Testis (tissue), 5 donors: ENCODE measurements at places on chromosomes 2 and 18. TPM values are rescaled to one million over a fixed set of nuclear protein-coding genes. Genes with fewer than 3 reads are reported as not detected.

DNA sequence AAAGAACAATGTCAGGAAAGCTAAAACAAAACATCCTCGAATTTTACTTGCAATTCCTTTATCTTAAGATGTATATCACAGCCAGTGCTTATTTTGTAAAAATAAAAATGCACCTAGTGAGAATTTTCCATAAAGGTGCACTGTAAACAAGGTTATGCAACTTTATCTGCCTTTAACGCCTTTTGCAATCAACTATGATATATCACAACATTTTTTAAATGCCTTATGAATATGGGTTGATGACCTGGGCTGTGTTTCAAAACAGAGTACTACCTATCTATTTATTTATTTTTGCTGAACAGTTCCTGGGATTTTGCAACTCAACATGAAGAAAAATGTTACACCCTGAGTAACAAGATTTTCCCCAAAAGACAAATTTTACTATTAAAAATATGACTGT lies 869.8 kb downstream of the CPS1 start:
- no peak for DNase-seq

PARD3B gene
- 14.6 TPM for polyA plus RNA-seq

GRCh38 chr2:113276761-113277425 lies 1.8 kb downstream of the PAX8 start:
- DNase-seq, result no peak

B3GNT7 gene
- 2.6 TPM for polyA plus RNA-seq

ZNF514 gene
- 21.9 TPM for polyA plus RNA-seq

- peak; percentile 51 for DNase-seq
These were observed 290.7 kb upstream of the SLC14A2 start for GRCh38 chr18:45324495-45325113.

DCDC2C gene
- 9.9 TPM for polyA plus RNA-seq

RAB31 gene
- polyA plus RNA-seq, result 81.5 TPM

- DNase-seq, result no peak
These were observed 70.2 kb upstream of the RALBP1 start for GRCh38 chr18:9405130-9405529.

DNA sequence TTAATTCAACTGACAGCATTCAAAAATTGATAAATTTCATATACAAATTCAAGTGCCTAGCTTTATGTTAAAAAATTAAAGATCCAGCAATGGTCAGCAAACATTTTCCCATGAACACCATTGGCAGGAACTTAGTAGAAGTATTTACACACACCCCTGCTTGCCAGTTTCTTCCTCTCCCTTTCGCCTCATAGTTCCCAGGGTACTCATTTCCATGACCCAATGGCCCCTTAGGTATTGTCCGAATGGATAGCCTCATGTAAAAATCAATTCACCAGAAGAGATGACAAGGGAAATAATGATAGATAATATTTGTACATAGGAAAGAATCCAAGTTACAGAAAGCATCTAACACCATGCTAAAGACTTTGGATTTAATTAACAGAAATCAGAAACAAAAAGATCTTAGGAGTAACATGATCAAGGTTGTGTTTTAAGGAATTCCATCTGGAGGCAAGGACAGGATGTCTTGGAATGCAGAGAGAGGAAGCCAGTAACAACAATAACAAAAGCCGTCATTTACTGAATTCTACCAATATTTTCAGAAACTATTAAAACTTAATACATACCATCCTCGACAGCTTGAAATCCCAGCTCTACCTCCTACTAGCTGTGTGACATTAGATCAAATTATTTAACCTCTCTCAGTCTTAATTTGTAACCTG lies 423.0 kb downstream of the IRS1 start:
- DNase-seq, result no peak

DNA sequence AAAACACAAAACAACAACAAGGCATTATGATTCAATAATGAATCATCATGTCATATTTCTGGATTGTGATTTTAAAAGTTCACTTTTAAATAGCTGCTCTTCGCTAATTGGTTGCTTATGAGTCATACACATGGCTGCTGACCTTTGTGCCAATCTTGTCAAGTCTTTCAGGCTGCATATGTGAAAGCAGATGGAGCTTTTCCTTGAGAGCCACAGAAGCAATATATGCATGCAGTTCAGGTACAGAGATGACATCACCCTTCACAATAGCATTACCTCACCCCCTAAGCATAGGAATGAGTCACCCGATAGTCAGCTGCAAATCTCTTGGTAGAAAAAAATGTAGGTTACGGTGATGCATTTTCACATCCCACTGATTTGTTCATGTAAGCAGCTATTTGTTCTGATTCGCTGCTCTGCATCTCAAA lies 27.2 kb downstream of the EIF2AK3 start:
- peak; percentile 17 for DNase-seq

- DNase-seq, result no peak
These were observed 25.2 kb upstream of the CASP10 start for GRCh38 chr2:201157694-201158093.

GYPC gene
- polyA plus RNA-seq, result 40.2 TPM

- DNase-seq, result no peak
These were observed 37.6 kb downstream of the CHMP3 start for GRCh38 chr2:86525421-86526340.

GRCh38 chr2:3789256-3789655 lies 85.9 kb downstream of the DCDC2C start:
- DNase-seq, result no peak

- no peak for DNase-seq
These were observed 32.7 kb downstream of the ARHGAP25 start for GRCh38 chr2:68767031-68767961.

- DNase-seq, result no peak
These were observed 47.9 kb upstream of the CCDC150 start for GRCh38 chr2:196591621-196592022.

GRCh38 chr18:48263914-48264902 lies 145.0 kb downstream of the ZBTB7C start:
- DNase-seq, result no peak

DNA sequence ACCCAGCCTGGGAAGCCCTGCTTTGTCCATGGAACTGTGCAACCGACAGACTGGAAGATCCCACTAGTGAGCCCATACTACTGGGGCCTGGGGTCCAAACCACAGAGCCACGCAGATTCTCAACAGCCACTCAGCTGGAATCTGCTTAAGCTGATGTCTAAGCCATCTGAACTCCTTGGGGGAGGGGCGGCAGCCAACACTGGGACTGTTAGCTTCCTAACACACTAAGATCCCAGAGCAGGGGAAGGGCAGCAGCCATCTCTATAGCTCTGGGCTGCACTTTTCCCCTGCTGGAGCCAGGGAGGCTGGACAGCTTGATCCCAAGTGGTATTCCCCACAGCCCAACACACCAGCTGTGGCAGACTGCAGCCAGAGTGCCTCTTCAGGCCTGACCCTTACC lies 118.3 kb downstream of the RPRM start:
- no peak for DNase-seq

DNA sequence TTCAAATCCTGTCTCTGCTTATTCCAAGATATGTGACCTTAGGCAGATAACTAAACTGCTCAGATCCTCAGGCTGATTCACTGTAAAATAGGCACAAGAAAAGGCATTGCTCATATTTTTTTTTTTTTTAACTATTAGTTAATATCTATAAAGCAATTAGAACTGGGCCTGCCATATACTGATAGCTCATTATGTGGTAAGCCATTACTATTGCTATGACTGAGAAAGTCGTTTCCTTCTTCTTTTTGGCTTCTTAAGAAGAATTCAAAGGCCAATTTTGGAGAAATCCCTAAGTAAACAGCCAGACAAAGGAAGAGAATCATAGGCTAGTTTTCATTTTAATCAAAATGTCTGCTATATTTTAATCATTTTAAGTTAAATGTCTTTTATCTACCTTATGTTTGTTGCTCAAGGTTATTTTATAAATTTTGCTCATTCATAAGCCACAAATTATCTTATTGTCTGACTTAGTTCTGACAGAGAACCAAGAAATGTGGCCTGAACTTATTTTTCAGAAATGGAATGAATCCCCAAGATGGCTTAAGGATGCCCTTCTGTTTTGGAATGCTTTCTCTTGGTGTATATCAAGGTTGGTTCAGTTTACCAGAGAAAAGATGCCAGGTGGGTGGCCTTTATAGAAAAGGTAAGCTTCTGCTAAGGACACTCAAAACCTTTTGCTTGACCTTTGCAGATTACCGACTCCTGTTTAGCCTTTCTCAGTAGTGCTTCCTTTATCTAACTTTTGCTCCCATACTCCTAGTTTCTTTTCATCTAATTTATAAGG lies 21.3 kb upstream of the VRK2 start:
- no peak for DNase-seq

DNA sequence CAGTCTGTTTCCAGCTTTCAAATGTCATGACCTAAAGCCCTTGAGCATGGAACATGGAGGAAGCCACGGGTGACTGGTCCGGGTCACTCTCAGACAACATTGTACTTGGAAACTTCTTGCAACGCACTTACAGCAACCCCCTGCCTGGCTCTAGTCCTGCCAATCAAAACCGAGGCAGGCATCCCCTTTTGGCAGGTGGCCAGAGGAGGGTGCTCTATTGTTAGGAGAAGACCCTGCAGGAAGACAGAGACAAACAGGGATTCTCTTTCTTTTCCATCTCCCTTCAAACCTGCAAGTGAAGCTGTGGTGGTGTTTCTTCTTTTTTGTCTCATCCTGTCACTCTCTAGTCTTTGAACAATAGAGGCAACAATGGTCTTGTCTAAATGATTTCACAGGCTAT lies 667.2 kb downstream of the ZEB2 start:
- no peak for DNase-seq

DNA sequence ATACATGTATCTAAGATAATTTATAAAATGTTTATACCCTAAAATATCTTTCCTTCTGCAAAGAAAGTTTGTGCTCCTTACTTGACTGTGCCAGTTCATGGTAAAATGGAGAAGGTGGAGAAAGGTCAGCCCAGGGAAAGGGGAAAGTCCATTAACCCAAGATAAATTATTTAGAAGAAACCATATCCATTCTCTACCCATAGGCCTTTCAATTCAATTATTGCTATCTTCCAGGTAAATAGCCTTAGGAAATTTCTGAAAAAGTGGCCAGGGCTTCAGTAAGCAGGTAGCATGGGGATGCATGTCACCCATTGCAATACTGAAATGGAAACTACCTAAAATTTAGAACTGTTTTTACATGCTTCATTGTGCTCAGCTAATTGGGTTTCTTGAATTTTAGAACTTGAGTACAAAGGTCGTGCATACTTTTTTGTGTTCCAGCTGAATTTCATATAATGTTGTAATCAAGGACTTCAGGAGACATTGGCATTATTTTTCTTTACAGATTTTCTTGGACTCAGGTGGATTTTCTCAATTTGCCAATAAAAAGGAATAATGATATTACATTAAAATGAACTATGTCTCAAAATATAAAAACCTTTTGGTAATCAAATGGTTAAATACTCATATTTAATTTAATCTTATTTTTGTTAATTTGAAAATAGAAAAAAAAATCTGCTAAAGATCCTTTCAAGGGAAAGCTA lies 124.9 kb downstream of the CSRNP3 start:
- DNase-seq, result no peak

DNA sequence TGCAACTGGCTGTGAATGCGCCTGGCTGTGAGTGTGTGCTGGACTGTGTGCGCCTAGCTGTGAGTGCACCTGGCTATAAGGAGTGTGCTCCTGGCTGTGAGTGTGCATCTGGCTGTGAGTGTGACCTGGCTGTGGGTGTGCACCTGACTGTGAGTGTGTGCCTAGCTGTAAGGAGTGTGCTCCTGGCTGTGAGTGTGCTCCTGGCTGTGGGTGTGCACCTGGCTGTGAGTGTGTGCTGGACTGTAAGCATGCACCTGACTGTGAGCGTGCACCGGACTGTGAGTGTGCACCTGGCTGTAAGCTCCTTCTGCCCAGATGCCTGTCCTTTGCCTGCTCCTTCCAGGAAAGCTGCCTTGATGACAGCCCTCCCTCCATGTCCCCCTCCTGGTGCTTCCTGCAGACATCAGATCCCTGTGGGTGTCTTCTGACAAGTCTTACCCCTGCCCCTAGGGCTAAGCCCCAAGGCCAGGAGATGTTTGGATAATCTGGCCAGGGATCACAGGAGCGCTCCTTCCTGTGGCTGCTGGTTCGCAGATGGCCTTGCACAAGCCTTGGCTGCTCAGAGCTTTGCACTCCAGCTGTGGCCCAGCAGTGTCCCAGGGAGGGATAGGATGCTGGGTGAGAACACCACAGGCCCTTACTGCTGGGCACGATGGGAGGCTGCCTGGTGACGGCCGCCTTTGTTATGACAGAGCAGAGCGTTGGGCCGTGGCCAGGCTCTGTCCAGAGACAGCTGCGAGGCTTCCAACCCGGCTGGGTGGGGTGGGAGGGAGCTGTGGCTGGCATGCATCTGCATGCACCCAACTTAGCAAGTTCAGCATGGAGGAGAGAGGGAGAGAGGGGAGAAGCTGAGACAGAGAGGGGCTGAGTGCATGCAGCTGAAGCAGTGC lies 89.9 kb downstream of the GLI2 start:
- peak; percentile 58 for DNase-seq

ARMC9 gene
- polyA plus RNA-seq, result 35.0 TPM

- no peak for DNase-seq
These were observed 73.5 kb downstream of the PHLPP1 start for GRCh38 chr18:62788876-62789275.

DNA sequence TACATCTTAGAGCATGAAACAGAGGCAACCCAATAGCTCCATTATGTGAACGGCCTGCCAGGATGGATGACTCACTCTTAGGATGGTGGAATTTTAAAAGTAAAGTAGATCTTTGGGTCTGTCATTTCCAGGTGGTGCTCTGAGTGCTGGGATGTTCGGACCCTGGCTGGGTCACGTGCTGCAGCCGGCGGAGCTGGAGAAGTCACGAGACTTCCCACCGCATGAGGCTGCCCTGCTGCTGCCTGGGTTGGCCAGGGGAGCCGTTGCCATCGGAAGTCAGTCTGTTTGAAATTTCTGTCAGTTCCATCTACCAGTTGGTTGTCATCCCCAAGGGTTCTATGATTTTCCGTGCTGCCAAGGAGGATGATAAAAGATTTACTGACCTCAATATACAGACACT lies 93.3 kb upstream of the ALKAL2 start:
- DNase-seq, result no peak

DNA sequence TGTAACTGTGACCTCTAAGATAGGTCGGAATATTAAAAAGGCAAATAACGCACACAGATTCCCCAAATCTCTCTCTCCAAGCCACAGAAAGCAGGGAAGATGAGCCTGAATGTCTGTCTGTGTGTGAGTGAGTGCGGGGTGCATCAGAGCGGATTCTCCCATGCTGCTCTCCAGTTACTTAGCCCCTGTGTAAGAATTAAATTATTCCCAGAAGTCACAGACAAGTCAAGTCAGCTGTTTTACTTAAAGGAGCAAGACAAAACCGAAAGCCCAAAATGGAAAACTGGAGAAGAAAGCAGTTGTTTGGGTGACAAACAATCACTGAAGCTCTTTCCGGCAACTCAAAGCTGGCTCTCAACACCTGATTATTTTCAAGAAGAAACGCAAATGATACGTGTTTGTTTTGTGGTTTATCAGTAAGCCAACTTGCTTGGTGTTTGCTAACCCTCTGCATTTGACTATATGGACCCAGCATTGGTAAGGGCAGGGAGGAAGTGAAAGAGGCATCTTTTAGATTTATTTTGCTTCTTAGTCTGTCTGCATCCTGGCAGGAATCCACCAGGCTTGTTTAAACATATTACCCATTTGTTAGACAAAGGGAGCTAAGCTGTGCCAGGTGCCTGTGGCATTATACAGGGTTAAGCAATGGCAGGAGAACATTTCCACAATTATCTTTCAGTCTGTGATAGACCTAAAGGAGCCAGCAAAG lies 121.5 kb upstream of the CREB1 start:
- no peak for DNase-seq

- peak; percentile 71 for DNase-seq
These were observed at the start of gene CLIP4 for GRCh38 chr2:29114946-29115609. Gene CLIP4, plus strand, starts transcription at chr2:29115415. Its CDS starts 5,974 bp downstream, at chr2:29121389.

DUSP19 gene
- 4.5 TPM for polyA plus RNA-seq
